Activated T-helper 1 cell treated with anti-CD3 and anti-CD28 coated beads, Interleukin-2, amount 50 U/mL, for 16 hours (primary cell): ENCODE measurements at places on chromosomes 7 and 10.

GRCh38 chr10:91381257-91381891 is 28.8 kb upstream of the HECTD2 start:
- no peak for DNase-seq

DNA sequence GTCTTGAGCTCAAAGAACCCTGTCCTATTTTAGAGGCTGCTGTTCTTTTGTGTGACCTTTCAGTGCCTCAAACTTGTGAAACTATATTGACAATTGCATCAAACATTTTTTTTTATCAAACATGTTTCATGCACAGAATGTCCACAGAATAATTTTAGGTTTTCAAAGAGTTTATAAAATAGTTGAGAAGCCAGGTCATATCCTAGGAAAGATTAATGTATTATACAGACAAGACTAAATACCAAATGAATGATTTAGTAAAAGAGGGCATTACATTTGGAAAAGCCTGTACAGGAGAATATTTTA is 67.0 kb downstream of the CDK6 start:
- DNase-seq = no peak

DNA sequence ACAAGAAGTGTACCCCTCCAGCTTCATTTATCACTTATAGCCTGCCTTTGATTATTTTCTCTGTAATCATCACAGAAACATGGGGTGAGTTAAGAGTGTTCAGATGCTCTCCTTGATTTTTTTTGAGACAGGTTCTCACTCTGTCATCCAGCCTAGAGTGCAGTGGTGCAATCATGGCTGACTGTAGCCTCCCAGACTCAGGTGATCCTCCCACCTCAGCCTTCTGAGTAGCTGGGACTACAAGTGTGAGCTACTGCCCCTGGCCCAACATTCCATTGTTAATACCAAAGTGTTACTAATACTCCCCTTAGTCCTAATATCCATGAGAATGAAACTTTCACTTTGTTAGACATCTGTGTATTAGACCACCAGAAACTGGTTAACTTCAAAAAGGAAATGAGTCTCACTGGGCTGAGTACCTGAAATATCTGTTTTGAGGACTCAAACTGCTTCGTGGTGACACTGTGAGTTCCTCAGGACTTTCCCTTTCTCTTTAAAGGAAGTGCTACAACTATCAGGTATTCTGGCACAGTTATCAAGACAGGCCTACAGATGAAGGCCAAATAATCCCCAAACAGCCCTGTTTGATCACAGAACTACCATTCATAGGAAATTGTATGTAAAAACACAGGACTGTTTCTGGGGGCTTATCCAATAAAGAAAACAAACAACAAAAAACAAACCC is 20.5 kb upstream of the CFAP70 start:
- DNase-seq = no peak

GRCh38 chr10:35546824-35547225 is 58.3 kb upstream of the GJD4 start:
- DNase-seq = no peak

DNA sequence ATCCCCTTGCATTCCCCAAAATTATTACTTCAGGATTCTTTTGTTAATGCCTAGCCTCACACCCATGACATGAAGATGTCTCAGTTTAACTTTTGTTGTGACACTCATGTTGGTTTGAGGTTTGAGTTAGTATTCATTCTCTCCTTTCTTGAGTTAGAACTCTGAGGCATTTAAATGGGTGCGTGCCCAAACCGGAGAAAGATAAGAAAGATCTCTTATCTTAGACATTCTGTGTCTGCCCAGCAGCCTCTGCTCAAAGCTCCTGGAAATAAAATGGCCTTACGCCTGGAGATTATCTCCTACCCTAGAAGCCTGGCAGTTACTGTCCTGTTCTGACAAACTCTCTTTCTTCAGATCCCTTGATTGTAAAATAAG is 26.3 kb downstream of the WBP1L start:
- no peak for DNase-seq

- no peak for DNase-seq
Observed at GRCh38 chr10:71712170-71712569, 7.4 kb downstream of the C10orf105 start.

- DNase-seq = no peak
Observed at GRCh38 chr7:75578081-75578480, 86.0 kb downstream of the SPDYE5 start.

DNA sequence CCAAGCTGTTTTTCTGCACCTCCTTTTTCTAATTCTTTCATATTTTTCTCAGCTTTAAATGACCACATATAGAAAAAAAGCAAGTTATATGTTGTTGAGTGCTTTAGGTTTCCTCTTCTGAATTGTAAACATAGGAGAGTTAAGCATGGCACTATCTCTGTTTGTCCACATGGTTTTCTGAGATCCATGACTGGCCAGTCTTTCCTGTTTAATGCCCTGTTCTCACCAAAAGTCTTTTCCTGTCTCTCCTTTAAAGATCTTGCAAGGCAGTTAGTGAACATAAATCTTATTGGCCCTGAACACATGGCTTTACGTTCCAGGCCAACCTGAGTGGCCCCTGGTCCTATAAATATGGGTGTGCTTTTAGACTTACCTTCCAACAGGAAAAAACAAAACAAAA is 19.4 kb downstream of the TRPV5 start:
- no peak for DNase-seq

DNA sequence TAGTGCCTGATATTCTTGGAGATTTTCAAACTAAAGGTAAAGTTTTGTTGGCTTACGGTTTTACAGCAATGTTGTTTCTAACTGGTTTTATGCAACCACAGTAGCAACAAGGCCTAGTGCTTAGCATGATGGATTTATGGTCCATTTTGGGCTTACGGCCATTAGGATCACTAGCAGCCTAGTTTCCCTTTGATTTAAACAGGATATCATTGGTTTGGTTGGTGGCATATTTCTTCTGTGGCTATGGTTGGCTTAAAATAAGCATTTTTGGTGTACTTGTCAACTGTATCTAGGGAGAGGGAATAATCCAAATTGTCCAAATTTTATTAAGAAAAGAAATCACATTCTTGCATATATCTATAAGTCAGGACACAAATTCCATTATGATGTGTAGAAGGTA is 194.0 kb downstream of the HDAC9 start:
- no peak for DNase-seq

GRCh38 chr10:77637532-77638320 is at the start of gene KCNMA1:
Gene KCNMA1, minus strand, starts transcription at chr10:77637808.
- DNase-seq = no peak

DNA sequence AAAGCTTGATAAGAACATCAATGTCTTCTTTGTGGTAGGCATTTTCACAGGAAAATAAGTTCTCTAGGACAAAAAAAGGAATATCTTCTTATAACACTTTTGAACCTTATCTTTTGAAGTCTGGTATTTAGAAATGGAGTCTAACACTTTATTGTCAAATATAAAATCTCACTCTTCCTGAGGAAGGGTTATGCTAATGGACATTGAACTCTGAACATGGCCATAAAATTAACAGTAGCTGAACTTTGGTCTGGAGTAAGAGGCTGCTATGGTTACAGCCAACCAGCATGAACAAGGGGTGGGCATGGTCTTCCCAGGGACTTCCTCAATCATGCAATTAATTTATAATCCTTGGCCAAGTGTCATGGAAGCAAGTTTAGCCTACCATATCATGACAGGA is at the start of gene CLRN3:
Gene CLRN3 (minus strand): TSS at position 199 of the 400 bp plus-strand sequence. CDS start 157 bp downstream, at position 42.
- DNase-seq = no peak

GRCh38 chr7:71860572-71860971 is 551.6 kb downstream of the CALN1 start:
- no peak for DNase-seq

DNA sequence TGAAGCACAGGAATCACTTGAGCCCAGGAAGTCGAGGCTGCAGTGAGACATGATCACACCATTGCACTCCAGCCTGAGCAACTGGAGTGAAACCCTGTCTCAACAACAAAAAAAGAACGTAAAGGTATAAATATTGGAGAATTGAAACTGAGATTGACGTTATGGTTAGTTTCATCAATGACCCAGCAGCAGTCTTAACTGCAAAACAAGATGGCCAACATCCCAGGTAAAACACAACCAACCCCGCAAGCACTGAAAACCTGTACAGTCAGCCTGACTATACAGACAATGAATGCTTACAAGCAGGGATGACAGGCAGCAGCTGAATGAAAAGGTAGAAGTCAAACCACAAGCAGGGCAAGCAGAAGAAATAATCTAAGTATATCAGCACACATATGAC is 34.7 kb downstream of the WAPL start:
- DNase-seq = no peak

DNA sequence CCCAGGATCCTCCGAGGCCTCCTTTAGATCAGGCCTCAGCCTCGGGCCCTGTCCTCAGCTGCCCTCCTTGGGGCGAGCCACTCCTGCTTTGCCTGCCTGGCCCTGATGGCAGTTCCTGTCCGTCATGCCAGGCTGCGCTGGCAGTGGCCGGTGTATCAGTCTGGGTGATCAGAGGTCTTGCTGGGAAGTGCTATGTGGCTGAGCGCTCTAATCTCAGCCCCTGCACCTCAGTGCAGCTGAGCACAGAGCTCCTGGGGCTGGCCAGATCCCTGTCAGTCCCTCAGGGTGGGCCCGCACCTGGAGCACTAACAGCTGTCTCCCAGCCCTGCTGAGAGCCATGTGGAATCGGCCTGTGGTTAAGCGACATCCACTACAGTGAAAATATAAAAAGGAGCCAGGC is 14.8 kb upstream of the CFAP46 start:
- no peak for DNase-seq

DNA sequence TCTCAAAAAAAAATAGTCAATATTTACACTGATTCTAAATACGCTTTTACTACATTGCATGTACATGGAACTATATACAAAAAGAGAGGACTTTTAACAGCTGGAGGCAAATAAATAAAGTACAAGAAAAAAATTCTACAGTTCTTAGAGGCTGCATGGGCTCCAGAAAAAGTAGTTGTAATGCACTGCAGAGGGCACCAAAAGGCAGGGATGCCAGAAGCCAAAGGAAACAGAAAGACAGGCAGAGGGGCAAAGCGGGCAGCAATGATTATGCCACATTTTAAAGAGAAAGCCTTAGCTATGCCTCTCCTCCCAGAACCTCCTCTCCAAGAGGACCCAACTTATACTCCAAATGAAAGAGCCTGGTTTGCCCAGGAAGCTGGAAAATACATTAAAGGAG is 11.6 kb upstream of the ADCK2 start:
- no peak for DNase-seq

DNA sequence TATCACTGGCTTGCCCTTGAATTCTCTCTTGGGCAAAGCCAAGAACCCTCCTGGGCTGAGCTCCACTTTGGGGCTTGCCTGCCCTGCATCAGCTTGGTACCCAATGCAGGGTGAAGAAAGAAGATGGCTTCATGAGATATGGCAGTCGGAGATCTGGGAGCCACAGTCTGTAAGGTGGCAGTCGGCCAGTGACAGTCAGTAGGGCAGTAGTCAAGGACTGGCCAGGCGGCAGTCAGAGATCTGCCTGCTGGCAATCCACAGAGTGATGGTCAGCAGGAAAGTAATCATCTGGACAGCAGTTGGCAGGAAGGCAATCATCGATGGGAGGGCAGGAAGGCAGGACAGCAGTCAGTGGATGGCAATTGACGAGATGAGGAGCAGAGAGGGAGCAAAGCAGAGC is 32.6 kb upstream of the CNNM1 start:
- DNase-seq = no peak

DNA sequence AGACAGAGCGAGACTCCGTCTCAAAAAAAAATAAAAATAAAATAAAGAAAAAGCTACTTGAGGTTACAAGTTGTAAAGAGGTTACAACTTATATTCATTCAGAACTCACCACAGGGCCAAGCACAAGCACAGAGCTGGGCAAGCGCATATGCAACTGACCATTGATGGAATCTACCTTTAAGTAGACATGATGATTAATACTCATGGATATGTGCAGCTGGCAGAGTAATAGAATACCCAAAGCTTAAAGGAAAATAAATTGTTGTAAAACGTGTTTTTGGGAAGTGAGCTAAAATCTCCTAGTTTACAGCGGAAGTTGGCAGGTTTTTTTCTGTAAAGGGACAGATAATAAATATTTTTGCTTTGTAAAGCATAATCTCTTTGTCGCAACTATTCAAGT is 111.6 kb downstream of the TMEM168 start:
- no peak for DNase-seq

DNA sequence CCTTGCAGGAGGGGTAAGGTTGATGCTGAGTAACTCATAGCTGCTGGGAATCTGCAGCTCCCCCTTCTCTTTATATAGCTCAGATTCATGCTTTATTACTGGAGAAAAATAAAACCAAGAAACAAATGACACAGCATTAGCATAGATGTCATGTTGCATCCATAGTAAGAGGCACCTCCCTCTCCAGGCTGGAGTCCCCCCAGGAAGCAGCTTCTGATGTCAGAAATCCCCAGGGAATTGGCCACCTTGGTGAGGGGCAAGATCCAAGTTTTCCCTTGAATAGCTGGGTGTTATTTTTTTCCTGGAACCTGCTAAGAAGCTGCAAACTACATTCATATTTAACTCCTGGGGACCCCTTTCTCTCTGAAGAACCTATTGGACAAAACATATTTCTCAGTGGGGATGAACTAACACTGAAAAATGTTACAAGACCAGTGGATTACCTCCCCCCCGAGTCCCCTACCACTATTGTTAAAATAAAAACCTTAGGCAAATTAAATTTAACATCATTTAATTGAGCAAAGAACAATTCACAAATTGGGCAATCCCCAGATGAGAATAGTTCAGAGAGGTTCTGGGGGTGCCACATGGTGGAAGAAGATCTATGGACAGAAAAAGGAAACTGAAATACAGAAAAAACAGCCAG is 163.7 kb upstream of the NAMPT start:
- no peak for DNase-seq

- DNase-seq = no peak
Observed at GRCh38 chr7:24924375-24924774, 55.6 kb downstream of the OSBPL3 start.

DNA sequence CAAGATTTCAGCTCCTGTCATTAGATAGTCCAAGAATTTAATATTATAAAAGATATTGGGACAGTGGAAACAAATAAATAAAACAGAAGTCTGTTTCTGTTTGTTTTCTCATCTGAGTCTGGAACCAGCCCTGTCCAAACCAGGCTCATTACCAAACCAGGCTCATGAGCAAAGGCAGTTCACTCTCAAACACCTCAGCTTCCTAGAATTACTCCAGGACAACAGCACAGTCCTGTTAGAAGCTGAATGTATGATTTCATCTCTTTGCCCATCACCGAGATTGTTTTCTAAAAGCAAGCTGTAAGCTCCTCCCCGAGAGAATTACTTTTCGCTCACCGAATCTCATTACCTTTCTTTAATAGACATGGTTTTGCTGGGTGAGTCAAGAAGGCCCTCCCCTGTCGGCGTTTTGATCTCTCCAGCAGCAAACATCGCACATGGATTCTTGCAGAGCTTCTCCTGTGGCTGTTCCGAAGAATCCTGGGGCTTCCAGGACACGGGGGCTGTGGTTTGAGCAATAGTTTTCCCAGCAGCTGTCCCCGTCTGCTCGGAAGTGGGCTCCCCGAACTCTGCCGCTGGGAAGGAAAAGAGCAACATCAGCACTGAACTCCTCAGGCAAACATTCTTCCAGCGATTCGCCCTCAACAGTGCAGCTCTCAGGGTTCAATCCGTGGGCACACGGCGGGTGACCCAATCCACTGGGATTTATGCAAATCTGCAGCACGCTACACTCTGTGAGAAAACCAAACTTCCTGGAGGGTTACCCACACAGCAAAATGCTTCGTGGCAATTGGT is 112.5 kb downstream of the SVIL start:
- no peak for DNase-seq

GRCh38 chr7:44505595-44505994 is 15.1 kb upstream of the NUDCD3 start:
- DNase-seq = no peak
